ENCODE measurements at places on chromosomes 1 and 21.

- DNase-seq: no peak
Observed at GRCh38 chr21:19198801-19199200, 795.2 kb upstream of the TMPRSS15 start.

DNA sequence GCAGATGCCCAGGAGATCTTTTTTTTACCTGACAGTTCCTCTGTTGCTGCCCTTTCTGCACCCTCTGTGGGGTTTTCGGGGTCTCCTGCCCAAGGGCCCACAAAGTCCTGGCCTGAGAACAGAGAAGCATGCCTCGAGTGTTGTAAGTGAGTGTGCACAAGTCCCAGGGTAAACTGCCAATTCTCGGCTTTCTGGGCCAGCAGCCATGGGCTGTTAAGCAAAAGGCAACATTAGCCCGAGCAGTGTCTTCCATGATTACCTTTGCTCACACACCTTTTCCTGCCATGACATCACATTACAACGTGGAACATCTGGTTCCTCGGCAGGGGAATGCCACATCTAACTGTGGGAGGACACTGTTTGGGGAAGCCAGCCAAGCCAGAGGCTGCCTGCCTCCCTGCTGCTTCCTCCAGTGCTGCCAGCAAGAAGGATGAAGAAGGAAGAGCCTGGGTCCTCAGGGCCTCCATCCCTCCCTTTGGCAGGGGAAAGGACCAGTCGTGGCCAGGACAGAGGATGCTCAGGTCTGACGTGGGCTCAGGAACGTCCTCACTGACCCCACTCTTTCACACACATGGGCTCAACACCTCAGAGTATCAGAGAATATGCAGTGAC is 485.9 kb downstream of the OMA1 start:
- DNase-seq: no peak

- DNase-seq: no peak
Observed at GRCh38 chr1:234990874-234991801, 137.5 kb downstream of the TOMM20 start.

DNA sequence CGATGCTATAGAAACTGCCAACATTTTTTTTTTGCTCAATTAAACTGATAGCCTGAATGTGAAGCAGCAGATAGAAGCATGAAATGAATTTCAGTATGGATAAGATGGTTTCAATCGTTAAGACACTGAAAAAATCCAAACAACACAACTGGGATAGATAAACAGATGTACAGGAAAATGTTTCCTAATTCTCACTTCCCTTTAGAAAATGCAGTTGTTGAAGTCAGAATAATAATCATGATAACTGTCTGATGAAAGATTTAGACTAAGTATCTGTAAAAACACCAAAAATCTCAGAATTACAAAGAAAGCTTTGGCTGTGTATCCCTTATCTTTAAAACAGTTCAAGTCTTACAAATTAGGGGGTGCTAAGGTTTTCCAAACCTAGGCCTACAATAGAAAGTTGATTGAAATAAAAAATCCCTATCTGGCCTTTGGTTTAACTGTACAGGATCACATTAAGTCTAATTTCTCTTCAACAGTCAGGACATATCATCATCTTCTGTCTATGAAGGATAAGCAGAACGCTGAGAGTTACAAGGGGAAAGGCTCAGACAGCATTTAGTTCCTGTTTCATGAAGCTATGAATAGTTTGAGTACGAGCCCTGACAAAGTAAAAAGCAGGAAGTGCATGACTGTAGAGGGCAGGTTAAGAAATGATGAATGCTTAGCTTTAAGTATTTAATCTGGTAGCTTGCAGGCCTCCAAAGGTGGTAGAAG is 203.2 kb downstream of the APP start:
- no peak for DNase-seq

DNA sequence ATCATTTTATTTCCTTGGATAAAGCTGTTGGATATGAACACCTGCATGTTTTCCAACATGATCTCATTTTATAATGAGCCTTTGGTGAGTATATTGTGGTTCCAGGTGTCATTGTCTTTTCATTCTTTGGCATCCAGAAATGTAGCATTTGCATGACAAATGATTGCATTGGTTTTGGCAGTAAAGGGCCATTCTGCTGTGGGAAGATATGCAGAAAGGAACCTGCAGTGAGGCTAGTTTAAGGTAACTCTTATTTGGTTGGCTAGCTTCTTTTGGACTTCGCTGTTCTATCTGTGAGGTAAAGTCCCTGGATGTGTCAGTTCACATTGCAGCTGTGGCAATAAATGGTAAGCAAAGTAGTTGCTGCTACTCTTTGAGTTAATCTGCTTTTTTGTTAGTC is 343.0 kb downstream of the AMY1C start:
- DNase-seq: no peak

- no peak for DNase-seq
Observed at GRCh38 chr21:28712411-28712810, 280.3 kb downstream of the LTN1 start.

Measured in NCI-H2227 treated with DMSO at 0.1 percent for 48 hours (cell line).